ENCODE measurements at places on chromosomes 2 and 18. TPM values are rescaled to one million over a fixed set of nuclear protein-coding genes. Genes with fewer than 3 reads are reported as not detected.

Gene MCFD2
- 45.1 TPM for total RNA-seq

- H3K27me3 ChIP-seq = no peaks in the 10 kb centered on the region
- H3K36me3 ChIP-seq = peaks cover 19% of the 10 kb centered on the region
- DNase-seq = no peak
- no peak overlapping the region for H3K4me3 ChIP-seq
- H3K27ac ChIP-seq = no peak overlapping the region
Measured at GRCh38 chr2:202679980-202680379, 45.2 kb downstream of the FAM117B start.

DNA sequence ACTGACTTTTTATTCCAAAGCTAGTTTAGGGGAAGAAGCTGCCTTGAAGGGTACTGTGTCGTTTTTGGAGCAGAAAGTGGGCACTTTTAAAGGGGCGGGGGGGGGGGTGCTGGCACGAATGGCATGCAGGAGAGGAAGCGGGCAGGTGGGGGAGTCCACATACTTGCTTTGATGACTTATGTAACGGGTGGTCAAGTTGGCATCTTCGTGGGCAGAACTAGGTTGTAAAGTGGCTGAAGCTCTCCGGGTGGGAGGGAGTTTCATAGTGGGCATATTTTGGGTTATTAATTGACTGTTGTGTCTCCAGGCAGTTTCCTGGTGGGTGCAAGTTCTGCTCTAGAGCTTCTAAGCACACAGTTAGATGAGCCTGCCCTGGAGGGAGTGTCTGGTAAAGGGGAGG, 19.9 kb downstream of the PCARE start:
- H3K27ac ChIP-seq = no peak overlapping the region
- H3K4me3 ChIP-seq = no peak overlapping the region
- no peaks in the 10 kb centered on the region for H3K4me1 ChIP-seq
- no peak for DNase-seq

DNA sequence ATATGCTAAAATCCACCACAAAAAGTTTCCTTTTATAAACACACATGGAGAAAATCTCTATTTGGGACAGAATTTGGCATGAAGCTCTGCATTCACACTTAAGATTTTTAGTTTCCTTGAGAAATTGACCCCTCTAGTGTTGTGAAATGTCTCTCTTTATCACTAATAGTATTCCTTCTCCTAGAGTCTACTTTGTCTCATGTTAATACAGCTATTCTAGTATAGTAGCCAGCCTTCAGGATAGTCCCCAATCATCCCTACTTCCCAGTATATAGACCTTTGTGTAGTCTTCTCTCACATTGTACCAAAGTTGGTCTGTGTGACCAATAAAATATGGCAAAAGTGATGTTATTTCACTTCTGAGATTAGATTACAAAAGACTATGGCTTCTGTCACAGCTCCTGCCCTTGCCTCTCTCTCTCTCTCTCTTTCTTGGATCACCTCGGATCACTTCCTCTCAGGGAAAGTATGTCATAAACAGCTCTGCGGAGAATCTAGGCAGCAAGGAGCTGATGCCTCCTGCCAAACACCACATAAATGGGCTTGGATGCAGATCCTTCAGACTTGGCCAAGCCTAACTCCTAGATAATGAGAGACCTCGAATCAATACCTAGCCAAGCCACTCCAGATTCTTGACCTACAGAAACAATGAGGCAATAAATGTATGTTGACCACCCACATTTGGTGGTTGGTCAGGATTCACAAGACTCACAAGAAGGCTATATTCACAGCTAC, 59.7 kb upstream of the NABP1 start:
- peak overlapping the region; percentile 66 for H3K4me3 ChIP-seq
- peaks cover 47% of the 10 kb centered on the region for H3K4me1 ChIP-seq
- no peaks in the 10 kb centered on the region for H3K36me3 ChIP-seq
- no peak for DNase-seq
- H3K27ac ChIP-seq = peak overlapping the region; percentile 99
- H3K27me3 ChIP-seq = no peaks in the 10 kb centered on the region

DNA sequence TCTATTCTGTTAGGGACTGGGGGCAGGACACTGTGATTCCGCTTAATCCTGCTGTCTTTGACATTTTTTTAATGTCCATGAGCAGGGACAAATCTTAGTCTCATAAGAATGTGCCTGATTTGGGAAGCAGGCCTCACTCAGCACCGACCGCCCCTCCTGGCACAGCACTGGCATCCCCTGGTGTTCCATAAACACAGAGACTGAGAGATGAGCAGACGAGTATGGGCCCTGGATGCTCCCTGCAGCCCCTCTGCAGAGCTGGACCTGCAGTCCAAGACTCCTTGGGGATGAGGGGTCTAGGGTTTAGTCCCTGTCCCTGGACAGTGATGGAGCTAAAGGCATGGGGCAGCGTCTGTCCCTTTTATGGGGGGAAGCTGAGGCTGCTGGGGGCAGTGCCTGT, 81.6 kb downstream of the NDUFA10 start:
- no peaks in the 10 kb centered on the region for H3K36me3 ChIP-seq
- no peak overlapping the region for H3K4me3 ChIP-seq
- H3K27ac ChIP-seq = no peak overlapping the region
- DNase-seq = no peak

All from natural killer cell treated with Interleukin-12 subunit alpha and Interleukin-12 subunit beta and Interleukin-15 and Interleukin-18, amount 100 ng/mL, for 72 hours (primary cell).